ENCODE measurements at places on chromosomes 7 and 10.

- DNase-seq: no peak
These were observed 30.3 kb upstream of the GRB10 start for GRCh38 chr7:50812841-50813475.

- DNase-seq: no peak
These were observed 25.0 kb downstream of the LHPP start for GRCh38 chr10:124486635-124487034.

DNA sequence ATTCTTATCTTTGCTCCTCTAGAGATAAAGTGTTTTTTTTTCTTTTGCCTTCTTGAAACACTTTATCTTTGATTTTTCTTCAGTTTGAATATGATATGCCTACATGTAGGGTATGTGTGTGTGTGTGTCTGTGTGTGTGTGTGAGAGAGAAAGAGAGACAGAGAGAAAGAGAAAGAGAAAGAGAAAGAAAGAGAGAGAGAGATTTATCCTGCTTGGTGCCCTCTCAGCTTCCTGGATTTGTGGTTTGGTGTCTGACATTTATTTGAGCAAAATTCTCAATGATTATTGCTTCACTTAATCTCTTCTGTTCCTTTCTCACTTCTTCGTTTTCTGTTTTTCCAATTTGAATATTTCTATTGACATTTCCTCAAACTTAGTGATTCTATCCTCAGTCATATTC is 60.3 kb downstream of the RAB18 start:
- no peak for DNase-seq

GRCh38 chr10:69315610-69316312 is 37.5 kb downstream of the HK1 start:
- no peak for DNase-seq

DNA sequence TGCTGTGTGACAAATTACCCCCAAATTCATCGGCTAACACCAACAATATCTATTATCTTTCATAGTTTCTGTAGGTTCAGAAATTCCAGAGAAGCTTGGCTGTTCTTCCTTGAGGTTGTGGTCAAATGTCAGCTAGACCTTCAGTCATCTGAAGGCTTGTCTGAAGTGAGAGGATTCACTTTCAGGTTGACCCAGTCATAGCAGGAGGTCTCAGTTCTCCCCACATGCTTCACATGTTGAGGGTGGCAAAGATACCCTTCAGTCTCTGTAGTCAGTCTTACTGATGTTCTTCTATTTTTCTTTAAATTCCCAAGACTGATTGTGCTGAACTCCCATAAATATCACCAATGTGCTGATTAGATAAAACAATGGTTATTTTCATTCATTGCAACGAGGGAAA is 1692.0 kb downstream of the REEP3 start:
- no peak for DNase-seq

- DNase-seq: no peak
These were observed 31.8 kb downstream of the RAMP3 start for GRCh38 chr7:45189151-45189970.

- DNase-seq: no peak
These were observed 134.7 kb upstream of the AKR1E2 start for GRCh38 chr10:4691301-4691700.

- DNase-seq: no peak
These were observed 791 bp downstream of the MYL7 start for GRCh38 chr7:44140341-44140740.

GRCh38 chr10:71970869-71971268 is 6.7 kb downstream of the CHST3 start:
- DNase-seq: no peak

DNA sequence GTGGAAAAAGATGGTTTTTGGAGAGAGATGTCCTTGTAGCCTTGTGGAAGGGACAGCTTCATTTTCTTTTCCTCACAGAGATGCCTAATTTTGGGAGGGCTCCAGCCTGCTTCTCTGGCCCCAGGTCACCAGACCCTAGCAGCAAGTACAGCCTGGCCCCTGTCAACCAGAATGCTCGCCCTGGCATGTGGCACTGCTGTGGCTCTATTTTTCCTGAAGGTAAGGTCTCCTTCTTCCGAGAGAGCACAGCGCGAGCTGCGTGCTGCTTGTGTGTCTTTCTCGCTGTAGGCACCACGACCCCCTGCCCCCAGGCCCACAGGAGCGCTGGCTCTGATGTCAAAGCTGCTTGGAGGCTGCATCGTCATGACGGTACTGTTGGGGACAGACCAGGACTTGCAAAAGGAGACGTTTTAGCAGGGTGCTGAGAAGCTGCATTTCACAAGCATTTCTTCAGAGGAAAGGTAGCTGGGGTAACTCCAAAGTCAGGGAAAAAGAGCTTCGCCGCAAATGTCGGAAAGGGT is 58.7 kb downstream of the CLEC2L start:
- DNase-seq: no peak

DNA sequence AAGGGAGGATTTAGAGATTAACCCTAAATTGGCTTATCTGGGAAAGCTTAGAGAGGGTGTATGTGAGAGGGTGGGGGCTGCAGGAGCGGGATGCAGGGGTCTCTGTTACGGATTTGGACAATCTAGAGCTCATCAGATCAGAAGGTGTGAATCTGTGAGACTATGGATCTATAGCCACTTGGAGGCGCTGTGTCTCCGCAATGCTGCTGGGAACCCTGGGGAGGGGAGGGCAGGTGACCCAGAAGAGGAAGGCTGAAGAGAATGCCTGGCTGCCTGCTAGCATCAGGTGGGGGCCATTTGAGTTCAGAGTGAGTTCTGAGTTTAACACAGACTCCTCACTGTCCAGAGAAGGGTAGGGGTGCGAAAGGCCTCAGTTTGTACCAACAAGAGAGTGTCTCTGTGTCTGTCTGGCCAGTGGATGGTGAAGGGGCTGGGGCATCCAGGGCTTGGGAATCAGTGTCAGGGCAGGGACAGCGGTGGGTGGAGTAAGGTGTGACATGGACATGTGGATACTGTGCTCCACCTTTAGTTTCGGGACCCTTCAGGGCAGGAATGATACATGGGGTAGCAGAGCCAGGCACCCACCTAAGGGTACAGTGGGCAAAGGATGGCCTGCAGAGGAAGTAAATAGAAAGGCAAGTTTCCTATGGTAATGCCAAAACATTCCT is 187.3 kb upstream of the PRSS58 start:
- no peak for DNase-seq

- DNase-seq: no peak
These were observed 24.1 kb downstream of the SEMA3D start for GRCh38 chr7:85162721-85163120.

GRCh38 chr7:32893207-32893524 is 1.6 kb upstream of the KBTBD2 start:
- no peak for DNase-seq

GRCh38 chr10:92241158-92241500 is 49.7 kb downstream of the CPEB3 start:
- DNase-seq: no peak

DNA sequence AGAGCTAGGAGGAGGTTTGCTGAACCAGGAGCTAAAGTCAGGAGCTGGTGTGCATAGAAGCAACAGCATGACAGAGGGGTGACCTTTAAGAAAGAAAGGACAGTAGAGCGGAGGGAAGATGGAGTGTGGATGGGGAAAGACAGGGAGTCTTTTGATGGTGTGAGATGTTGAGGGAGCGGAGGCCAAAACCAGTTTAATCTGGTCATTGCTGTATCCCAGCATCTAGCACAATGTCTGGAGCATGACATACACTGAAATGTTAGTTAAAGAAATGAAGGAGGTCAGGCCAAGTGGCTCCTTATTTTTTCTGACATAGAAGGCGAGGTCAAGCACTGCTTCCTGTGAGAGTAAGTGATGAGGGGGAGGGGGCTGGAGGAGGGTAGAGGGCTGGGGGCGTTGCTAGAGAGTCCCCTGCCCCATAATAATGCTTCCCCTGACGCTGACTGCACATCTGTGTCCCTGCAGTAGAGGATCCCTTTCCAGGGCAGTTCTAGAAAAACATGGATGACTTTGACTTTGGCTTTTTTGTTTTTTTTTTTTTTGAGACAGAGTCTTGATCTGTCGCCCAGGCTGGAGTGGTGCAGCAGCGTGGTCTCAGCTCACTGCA is 70.2 kb downstream of the ZNF467 start:
- DNase-seq: no peak

DNA sequence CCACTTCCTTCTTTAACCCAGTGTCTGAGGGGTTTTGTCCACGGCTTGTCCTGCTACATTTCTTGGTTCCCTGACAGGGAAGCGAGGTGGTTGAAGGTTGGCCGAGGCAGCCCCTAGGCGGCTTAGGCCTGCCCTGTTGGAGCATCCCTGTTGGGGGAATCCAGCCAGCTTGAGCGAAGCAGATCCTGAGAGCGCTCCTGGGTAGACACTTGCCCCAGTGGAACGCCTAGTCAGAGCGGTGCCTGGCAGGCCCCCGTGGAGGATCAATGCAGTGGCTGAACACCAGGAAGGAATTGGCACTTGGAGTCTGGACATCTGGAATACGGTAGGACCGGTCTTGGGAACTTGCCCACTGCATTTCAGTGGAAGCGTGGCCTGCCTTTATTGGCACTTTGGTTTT is 32.7 kb upstream of the NRF1 start:
- no peak for DNase-seq
